ENCODE measurements at places on chromosomes 1 and 21.

GRCh38 chr1:94471271-94471670 is 53.1 kb downstream of the ABCD3 start:
- DNase-seq: no peak

DNA sequence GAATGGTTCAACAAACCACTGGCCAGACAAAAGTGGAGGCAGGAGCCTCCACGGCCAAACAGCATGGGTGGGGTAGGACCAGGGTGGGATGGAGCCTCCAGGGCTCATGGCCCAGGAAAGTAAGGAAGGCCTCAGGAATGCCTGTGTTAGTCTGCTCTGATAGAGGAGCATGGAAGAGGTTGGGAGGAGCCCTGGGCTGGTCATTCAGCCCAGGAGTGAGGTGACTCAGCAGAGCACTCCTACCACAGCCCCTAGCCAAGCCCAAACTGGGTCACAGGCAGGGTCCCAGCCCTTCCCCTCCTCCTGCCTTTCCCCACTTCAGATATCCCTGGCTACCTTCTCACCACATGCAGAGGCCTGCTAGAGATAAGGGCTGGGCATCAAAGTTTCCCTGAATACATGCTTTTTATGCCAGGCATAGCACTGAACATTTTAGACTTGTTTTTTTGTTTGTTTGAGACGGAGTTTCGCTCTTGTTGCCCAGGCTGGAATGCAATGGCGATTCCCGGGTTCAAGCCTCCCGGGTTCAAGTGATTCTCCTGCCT is 3.1 kb upstream of the SHISA4 start:
- DNase-seq: no peak

DNA sequence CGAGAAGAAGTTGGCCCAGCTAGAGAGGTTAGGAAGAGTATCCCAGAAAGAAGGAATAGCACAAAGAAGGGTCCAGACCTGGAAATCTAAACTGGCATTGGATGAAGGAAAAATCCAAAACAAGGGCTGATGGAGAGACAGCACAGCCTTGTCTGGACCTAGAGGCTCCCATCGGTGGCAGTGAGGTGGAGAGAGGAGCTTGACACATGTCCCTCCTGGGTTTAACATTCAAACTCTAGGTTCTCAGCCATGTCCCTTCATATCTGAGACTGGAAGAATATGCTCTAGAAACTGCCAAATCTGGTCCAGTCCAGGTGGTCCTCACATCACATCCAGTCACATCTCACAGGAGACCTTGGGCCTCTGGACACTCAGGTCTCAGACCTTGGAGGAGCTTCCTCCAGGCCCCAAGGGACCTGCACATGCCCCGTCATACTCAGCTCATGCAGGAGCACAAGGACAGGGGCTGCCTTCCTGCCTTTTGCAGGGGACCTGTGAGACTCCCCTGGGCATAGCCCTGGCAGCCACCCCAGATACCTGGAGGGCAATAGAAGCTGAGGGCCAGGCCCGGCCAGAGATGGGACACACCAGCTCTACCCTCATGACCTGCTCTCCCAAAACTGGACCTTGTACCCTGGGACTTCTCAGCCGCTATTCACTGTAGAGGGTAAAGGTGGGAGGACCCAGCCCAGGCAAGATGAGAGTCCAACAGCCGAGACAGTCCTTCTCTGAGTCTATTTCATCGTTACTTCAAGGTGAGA is 7.5 kb downstream of the TMEM125 start:
- no peak for DNase-seq

- DNase-seq: no peak
Measured at GRCh38 chr1:203695116-203695515, 68.5 kb downstream of the ATP2B4 start.

GRCh38 chr1:25556791-25557476 is 13.5 kb downstream of the LDLRAP1 start:
- DNase-seq: no peak

DNA sequence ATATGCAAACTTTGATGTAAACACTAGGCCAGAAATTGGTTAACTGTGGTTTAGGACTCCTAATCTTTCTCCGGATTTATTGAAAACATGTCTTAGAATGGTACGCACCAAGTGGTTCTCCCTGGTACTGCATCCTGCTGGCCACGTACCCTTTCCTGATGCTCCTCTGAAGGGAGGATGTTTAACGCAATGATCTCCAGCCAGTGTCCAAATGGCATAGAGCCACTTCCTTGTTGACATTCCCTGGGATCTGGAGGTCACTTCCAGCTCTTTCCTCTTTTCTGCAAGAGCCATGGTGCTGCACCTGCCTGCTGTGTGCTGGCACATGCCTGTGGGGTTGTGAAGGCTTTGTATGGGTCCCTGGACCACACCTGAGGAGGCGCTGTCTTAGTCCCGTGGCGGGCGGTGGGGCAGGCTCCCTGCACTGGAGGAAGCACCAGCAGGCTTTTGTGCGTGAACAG is 53.9 kb downstream of the GALNT2 start:
- no peak for DNase-seq

GRCh38 chr1:17218939-17219338 is 14.0 kb downstream of the PADI1 start:
- no peak for DNase-seq

GRCh38 chr1:76109404-76109803 is 34.9 kb downstream of the ST6GALNAC3 start:
- no peak for DNase-seq

GRCh38 chr1:35585281-35585680 is 12.2 kb downstream of the TFAP2E start:
- no peak for DNase-seq

- no peak for DNase-seq
Measured at GRCh38 chr1:180482425-180483275, 19.7 kb downstream of the ACBD6 start.

DNA sequence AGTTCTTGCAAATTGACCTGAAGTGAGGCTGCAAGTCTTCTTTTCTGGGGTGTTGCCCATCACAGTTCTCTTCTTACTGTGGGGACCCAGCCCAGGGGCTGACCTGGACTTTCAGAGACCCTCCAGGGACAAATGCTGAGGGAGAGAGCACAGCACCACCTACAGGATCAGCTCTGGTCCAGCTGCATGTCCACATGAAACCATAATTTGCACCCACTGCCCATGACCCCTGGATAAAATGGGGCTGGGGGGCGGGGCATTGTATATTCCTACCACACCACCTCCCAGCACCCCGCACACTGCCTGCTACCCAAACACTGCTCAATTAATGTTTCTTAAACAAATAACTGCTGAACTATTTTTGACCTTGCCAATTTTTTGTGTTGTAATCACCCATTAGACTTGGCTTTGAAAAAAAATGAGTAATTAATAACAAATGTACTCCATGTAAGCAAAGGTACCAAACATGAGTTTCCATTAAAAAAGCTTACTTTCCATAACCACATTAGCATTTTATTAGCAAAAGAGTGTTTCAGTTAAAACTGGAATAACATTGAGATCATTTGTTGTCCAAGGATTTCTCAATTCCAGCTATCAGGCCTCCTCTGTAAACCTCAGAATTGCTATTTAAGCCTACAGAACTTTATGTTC is 168.0 kb upstream of the RAB4A start:
- no peak for DNase-seq

GRCh38 chr1:30632481-30632880 is 90.9 kb downstream of the MATN1 start:
- no peak for DNase-seq

- no peak for DNase-seq
Measured at GRCh38 chr1:47192458-47193384, 2.9 kb upstream of the PDZK1IP1 start.

DNA sequence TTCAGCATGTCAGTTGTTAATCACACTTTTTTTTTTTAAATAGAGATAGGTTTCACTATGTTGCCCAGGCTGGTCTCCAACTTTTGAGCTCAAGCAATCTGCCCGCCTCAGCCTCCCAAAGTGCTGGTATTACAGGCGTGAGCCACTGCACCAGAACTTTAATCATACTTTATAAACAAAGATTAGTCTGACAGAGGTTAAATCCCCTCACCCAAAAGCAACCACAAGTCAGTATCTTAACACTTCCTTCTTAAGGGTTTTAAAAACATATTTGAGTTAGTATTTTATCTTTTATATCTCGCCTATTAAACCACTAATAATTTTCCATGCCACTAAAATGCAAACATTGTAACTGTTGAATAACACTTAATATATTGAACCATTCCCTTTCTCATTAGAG is 70.2 kb downstream of the COP1 start:
- no peak for DNase-seq

- no peak for DNase-seq
Measured at GRCh38 chr1:30413111-30413440, 310.3 kb downstream of the MATN1 start.

- DNase-seq: no peak
Measured at GRCh38 chr1:154775621-154776605, 94.2 kb downstream of the KCNN3 start.

DNA sequence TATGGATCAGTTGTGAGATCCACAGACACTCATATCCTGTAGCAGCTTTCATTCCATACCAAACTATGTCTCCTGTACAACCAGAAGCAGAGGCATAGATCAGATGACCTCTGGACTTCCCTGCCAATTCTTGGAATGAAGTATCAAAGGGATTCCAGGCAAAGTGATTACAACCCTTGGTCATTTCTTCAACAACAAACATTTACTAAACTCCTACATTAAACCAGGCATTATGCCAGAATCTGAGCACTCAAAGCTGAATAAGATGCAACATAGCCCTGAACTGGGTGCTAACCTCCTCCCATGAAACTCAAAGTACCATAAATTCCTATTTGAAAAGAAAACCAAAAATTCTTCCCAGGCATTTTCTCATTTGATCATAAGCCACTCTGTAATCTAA is 121.2 kb upstream of the SGIP1 start:
- no peak for DNase-seq

DNA sequence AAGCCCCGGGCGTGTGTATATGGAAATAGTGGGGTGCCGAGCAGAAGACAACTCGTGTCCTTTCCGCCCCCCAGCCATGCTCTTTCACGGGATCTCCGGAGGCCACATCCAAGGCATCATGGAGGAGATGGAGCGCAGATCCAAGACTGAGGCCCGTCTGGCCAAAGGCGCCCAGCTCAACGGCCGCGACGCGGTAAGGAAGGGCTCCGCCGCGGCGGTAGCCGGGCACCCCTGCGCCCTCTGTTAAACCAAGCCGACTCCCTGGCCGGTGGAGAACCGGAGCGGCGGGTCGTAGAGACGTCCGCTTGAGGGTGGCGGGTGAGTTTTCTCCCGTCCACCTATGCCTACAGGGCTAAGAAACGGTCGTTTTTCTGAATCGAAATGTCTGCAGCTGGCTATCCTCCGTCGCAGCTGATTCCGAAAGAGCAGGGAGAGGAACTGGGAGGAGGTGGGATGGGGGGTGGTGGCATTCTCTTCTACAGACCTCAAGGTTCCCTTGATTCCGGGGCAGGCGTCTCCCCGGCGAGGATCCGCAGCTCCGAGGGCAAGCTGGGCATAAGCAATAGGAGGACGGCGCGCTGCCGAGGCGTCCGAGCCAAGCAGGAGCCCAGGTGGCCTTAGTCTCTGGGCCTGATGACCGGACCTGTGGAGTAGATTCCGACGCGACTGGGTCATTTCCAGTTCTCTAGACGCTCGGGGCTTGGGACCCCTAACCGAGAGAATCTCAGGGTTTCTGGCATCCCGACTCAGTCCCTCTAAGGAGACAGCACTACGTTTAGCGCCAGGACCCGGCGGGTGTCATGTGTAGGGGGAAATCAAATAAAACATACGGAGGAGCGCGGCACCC is 856 bp downstream of the LHX9 start:
- no peak for DNase-seq

DNA sequence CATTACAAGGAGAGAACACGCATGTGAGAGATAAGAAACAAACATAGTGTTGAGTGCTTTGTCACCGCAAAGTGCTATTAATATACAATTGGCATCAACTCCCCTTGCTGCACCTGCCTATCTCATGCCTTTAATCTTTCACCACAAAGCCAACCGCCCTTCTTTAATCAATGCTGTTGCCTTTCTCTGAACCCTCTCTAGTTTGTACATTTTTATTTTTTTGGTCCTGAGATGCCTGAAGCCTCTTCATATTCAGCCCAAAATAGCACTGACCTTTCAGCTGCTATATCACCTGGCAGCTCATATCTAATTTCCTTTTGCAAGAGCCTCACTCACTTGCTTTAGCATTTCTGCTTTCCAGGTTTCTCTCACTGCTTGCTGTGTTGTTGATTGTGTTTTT is 504.7 kb downstream of the NUF2 start:
- no peak for DNase-seq

GRCh38 chr1:65939636-65940035 is 146.9 kb downstream of the PDE4B start:
- no peak for DNase-seq

GRCh38 chr1:239392271-239392670 is 5.9 kb downstream of the CHRM3 start:
- DNase-seq: no peak

- DNase-seq: no peak
Measured at GRCh38 chr1:205263580-205264190, 35.9 kb downstream of the TMCC2 start.

DNA sequence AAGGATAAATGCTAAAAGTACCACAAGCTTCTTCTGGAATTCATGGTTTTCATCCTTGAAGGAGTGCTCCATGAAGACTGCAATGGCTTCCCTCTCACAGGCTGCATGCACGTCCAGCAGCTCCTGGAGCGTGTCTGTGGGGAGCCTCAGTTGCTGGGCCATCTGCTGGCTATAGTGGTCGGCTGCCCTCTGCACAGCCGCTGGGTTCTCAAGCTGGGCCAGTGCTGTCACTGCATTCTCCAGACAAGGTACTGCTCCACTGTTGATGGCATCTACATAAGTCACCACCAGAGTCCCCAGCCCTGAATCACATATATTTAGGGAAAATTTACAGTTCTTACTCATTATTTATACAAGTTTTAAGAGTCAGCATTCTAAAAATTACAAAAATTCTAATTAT is 8.7 kb downstream of the GBP4 start:
- no peak for DNase-seq

GRCh38 chr1:116900471-116901365 is 9.0 kb upstream of the PTGFRN start:
- DNase-seq: no peak

DNA sequence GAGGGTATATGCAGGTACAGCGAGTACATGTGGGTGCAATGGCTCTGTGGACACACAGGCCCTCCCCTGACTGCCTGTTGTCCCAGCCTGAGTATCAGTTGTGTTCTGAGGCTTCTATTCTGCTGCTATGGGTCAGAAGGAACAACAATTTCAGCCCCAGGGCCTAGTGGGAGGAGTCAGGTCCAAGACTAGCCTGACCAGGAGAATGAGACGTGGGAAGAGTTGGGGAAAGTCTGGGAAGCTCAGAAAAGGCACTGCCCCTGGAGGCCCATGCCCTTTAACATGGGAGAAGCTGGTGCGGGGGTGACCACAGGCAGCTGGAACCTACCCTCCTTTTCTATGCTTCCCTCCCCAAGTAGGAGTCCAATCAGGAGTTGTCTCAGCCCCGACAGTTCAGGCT is 7.7 kb downstream of the IGSF8 start:
- DNase-seq: no peak

Data from AG04449 (cell line).